Immature natural killer cell (primary cell): ENCODE measurements at places on chromosomes 2 and 18. TPM values are rescaled to one million over a fixed set of nuclear protein-coding genes. Genes with fewer than 3 reads are reported as not detected.

- H3K4me3 ChIP-seq: no peak overlapping the region
- no peaks in the 10 kb centered on the region for H3K27me3 ChIP-seq
- no peak for DNase-seq
- peaks cover 30% of the 10 kb centered on the region for H3K4me1 ChIP-seq
- H3K27ac ChIP-seq: no peak overlapping the region
Measured at GRCh38 chr2:147968571-147968970, 52.0 kb downstream of the ORC4 start.

DNA sequence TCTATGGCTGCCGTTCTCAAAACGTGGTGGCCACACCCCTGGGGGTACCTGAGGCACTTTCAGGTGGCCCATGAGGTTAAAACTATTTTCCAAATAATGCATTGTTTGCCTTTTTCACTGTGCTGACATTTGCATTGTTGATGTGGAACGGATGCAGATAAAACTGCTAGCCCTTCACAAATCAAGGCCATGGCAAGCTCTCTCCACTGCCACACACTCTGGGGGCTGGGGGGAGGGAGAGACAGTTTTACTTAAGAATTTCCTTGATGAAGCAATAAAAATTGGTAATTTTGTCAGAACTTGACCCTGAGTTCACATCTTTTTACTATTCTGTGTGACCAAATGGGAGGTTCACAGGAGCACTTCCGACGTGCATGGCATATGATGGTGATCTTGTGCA, 22.0 kb upstream of the TGIF1 start:
- H3K27ac ChIP-seq: no peak overlapping the region
- no peak overlapping the region for H3K4me3 ChIP-seq
- H3K4me1 ChIP-seq: no peaks in the 10 kb centered on the region
- H3K27me3 ChIP-seq: no peaks in the 10 kb centered on the region
- H3K36me3 ChIP-seq: no peaks in the 10 kb centered on the region
- no peak for DNase-seq

DNA sequence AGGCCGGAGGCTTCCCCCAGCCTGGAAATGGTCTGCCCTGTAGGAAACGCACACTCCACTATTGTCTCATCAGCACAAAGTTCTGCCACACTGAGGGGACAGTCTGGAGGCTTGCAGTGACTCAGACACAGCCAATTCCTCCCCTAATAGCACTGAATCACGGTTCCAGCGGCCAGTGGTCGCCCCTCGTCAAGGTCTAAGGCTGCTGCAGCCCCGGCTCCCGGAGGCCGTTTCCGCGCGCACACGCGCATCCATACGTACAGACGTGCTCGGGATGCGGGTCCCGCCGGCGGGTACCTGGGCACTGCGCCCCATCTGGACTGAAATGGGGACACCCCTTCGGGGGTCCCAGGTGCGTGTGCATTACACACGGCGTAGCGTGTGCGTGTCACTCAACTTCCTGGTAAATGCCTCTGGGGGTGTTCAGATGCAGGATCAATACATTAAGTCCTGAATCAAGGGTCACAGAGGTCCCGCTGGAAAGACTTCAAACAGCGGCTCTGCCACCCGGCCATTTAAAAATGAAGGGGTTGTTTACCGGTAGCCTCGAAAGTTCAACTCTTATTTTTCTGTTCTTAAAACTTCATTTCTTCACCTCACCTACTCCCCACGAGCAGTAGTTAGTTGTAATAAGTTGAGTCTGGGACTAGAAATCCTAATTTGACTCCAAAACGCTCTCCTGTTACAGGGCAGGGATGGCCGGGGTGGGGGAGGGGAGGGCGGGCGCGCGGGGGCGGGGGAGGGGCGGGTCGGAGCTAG, 572 bp upstream of the ZNF516 start:
- no peaks in the 10 kb centered on the region for H3K36me3 ChIP-seq
- peak overlapping the region; percentile 88 for H3K27ac ChIP-seq
- H3K4me1 ChIP-seq: peaks cover 35% of the 10 kb centered on the region
- H3K27me3 ChIP-seq: peaks cover 25% of the 10 kb centered on the region
- peak; percentile 29 for DNase-seq

RESP18 gene
- not detected for polyA plus RNA-seq

GRCh38 chr2:185583058-185583816, 155.4 kb upstream of the FSIP2 start:
- no peaks in the 10 kb centered on the region for H3K36me3 ChIP-seq
- no peak overlapping the region for H3K27ac ChIP-seq
- H3K4me3 ChIP-seq: no peak overlapping the region
- H3K4me1 ChIP-seq: no peaks in the 10 kb centered on the region
- H3K27me3 ChIP-seq: peaks cover 2% of the 10 kb centered on the region

DNA sequence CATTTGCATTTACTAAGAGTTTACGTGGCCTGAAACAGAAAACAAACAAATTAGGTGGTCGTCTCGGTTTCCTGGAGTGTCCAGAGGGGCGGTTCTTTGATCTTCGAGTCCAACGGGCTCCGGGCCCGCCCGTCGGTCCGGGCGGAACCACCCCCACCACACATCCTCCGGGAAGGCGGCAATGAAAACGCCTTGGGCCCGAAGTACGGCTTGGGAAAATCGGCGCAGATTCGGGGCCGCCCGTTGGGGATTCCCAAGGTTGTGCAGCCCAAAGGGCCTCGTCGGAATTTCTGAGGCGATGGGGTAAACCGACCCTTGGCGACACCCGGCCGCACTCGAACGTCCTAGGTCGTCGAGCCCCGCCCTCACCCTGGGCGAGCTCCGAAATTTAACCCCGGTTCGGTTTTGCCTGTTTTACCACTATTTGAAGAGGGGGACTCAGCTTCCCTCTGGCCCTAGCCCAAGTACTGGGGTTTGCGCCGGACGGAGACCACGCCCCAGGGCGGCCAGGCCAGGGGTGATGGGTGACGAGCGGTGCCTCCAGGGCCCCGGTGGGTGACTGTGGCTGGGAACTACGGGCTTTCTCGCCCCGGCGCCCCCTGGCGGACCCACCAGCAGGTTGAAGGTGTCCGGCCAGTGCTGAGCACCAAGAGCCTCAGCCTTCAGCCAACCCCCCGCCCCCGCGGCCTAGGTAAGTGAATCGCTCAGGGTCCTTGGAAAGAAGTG, 1.9 kb upstream of the CFAP53 start:
- H3K27ac ChIP-seq: peak overlapping the region; percentile 37
- H3K36me3 ChIP-seq: peaks cover 25% of the 10 kb centered on the region
- DNase-seq: peak; percentile 80
- peak overlapping the region; percentile 93 for H3K4me3 ChIP-seq

DNA sequence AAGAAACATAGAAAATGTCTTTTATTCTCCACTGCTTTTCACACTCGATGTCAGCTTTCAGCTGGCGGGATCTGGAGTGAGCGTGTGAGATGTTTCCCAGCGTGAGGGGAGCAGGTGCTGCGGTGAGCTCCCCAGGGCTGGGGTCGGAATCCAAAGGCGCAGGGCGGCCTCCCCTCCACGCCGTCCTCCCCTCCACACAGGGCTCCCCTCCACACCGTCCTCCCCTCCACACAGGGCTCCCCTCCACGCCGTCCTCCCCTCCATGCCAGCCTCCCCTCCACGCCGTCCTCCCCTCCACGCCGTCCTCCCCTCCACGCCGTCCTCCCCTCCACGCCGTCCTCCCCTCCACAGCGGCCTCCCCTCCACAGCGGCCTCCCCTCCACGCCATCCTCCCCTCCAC, 26.9 kb upstream of the KCNG2 start:
- H3K4me3 ChIP-seq: no peak overlapping the region
- no peaks in the 10 kb centered on the region for H3K4me1 ChIP-seq

DNA sequence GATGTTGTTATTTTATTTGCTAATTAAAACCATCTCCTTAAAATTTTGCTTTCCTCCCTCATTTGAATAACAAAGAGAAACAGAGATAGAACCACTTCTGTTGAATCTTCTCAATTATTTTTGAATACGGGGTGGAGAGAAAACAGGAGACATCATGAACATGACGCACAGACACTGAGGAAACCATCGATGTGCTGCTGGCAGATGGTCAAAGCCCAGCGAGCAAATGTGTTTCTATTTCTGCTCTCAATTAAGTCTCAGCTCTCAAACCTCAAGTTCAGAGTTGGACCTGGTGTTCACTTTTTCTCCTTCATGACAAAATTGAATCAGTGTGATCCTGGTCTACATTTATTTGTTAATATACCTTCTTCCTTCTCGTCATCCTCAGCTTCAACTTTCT, 36.1 kb upstream of the TWIST2 start:
- peaks cover 2% of the 10 kb centered on the region for H3K27me3 ChIP-seq
- H3K4me3 ChIP-seq: no peak overlapping the region
- no peak overlapping the region for H3K27ac ChIP-seq
- H3K4me1 ChIP-seq: no peaks in the 10 kb centered on the region
- no peak for DNase-seq
- H3K36me3 ChIP-seq: no peaks in the 10 kb centered on the region

DNA sequence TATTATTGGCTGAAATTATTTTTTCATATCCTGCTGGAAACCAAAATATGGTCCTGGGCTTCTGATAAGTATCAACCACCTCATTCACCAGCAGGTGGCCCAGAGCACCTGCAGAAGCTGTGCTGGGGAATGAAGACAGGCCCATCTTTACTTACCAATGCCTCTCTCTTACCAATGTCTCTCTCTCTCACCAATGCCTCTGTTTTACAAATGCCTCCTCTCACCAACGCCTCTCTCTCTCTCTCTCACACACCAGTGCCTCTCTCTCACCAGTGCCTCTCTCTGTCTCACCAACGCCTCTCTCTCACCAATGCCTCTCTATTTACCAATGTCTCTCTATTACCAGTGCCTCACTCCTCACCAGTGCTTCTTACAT, 2.3 kb upstream of the MAL start:
- peaks cover 4% of the 10 kb centered on the region for H3K4me1 ChIP-seq
- H3K27ac ChIP-seq: no peak overlapping the region
- no peak overlapping the region for H3K4me3 ChIP-seq
- peaks cover 22% of the 10 kb centered on the region for H3K27me3 ChIP-seq

ESCO1 gene
- 11.6 TPM for polyA plus RNA-seq

- DNase-seq: no peak
- no peaks in the 10 kb centered on the region for H3K27me3 ChIP-seq
- no peak overlapping the region for H3K27ac ChIP-seq
- H3K36me3 ChIP-seq: no peaks in the 10 kb centered on the region
Measured at GRCh38 chr2:119119999-119120756, 38.4 kb downstream of the C1QL2 start.

DNA sequence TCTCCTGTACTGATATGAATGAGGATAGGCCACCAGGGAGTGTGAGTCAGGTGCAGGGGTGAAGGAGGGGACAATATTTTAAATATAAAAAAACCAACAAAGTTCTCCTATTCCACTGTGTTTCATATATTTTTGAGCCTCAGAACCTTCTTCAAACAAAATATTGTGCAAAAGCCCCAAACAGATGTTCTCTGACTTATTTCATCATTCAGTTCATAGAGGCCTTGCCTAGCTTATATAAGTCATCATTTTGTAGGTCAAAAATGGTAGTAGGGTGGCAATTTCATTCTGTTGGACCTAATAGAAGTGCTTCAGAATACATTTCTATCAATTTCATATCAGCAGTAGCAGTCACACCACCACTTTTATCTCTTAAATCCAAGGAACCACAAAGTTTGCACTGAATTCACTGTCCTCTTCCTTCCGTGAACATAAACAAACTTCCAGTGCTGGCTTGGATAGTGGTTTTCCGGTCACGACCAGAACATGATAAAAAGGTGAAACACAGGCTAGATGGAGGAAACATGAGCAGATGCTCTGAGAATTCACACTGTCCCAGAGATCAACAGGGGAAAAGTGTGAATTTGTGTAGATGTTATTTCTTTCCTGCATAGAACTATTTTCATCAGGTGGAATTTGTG, 99.1 kb downstream of the EN1 start:
- no peak overlapping the region for H3K27ac ChIP-seq
- H3K27me3 ChIP-seq: peaks cover 2% of the 10 kb centered on the region
- no peak overlapping the region for H3K4me3 ChIP-seq
- no peaks in the 10 kb centered on the region for H3K36me3 ChIP-seq
- no peak for DNase-seq
- H3K4me1 ChIP-seq: no peaks in the 10 kb centered on the region
